ENCODE measurements at places on chromosomes 4 and X.
A peak's percentile ranks its signal among the peaks of the same experiment; 100 is the strongest.

GRCh38 chr4:184473499-184474262, 669 bp downstream of the IRF2 start:
- peak overlapping the region; percentile 98 for H3K27ac ChIP-seq
- DNase-seq: peak; percentile 65
- H3K4me3 ChIP-seq: peak overlapping the region; percentile 92

- DNase-seq: peak; percentile 9
- peak overlapping the region; percentile 51 for H3K4me3 ChIP-seq
These were observed 1.2 kb downstream of the PRKX start for GRCh38 chrX:3712051-3712869.

- no peaks in the 10 kb centered on the region for H3K36me3 ChIP-seq
- DNase-seq: no peak
- H3K4me3 ChIP-seq: no peak overlapping the region
- H3K27ac ChIP-seq: no peak overlapping the region
- no peaks in the 10 kb centered on the region for H3K27me3 ChIP-seq
These were observed 84.9 kb downstream of the MAML3 start for GRCh38 chr4:140069066-140069465.

- no peaks in the 10 kb centered on the region for H3K4me1 ChIP-seq
- no peak overlapping the region for H3K4me3 ChIP-seq
- no peak for DNase-seq
- H3K36me3 ChIP-seq: no peaks in the 10 kb centered on the region
These were observed 43.5 kb upstream of the TMEM164 start for GRCh38 chrX:109959356-109959871.

DNA sequence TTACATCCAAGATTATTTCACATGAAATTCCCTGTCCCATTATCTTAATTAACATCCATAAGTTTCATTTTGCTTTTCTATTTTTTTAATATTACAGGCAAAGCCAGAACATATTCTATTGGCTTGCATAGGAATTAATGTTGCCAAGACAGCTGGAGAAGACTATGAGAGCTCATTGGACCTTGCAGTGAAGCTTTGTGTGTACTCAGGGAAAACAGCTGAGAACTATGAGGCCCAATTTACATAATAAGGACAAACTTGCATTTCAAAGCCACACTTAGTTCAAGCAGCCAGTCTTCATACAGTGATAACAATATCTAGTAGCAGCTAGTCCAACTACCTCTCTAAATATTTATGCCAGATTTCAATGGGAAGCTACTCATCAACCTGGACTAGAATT, 134.4 kb downstream of the DDX53 start:
- H3K27me3 ChIP-seq: no peaks in the 10 kb centered on the region
- H3K27ac ChIP-seq: no peak overlapping the region
- no peak for DNase-seq
- no peak overlapping the region for H3K4me3 ChIP-seq

GRCh38 chr4:156102411-156102810, 148.7 kb upstream of the CTSO start:
- no peaks in the 10 kb centered on the region for H3K27me3 ChIP-seq
- H3K4me3 ChIP-seq: no peak overlapping the region
- no peaks in the 10 kb centered on the region for H3K36me3 ChIP-seq
- no peaks in the 10 kb centered on the region for H3K4me1 ChIP-seq
- DNase-seq: no peak

DNA sequence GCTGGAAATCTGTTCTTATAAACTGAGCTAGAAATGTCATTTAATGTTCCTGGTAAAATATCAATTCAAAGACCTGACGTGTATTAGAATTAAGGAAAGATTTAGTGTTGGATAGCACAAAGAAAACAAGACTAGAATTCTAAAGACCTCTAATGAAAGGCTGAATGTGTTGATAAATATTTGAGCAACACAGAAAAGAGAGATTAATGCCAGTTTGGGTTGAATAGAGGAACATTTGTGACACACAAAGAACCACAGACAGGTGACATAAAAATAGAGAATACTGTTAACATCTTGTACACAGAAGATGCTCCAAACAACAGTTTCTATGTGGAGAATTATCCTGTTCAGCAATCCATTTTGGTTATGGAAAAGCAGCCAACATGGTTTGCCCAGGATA, 222.1 kb upstream of the GALNT7 start:
- no peaks in the 10 kb centered on the region for H3K4me1 ChIP-seq
- H3K27me3 ChIP-seq: no peaks in the 10 kb centered on the region
- H3K27ac ChIP-seq: no peak overlapping the region
- H3K4me3 ChIP-seq: no peak overlapping the region
- H3K36me3 ChIP-seq: no peaks in the 10 kb centered on the region

DNA sequence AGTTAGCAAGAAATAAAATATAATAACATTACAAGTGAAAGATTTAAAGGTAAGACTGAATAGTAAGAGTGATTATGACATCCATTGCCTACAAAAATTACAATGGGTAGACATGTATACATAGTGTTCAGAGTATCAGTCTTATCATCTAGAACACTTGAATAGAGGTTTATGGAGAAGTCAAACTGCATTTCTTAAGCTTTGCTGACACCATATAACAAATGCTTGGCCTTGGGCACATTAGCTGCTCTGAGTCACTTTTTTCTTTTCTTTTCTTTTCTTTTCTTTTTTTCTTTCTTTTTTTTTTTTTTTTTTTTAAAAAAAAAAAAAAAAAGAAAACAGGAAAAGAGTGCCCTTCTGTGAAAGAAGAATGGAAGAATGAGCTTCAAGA, 220.0 kb downstream of the SPCS3 start:
- DNase-seq: no peak
- H3K4me1 ChIP-seq: no peaks in the 10 kb centered on the region
- no peaks in the 10 kb centered on the region for H3K36me3 ChIP-seq
- H3K4me3 ChIP-seq: no peak overlapping the region

GRCh38 chrX:20514358-20514757, 247.6 kb upstream of the RPS6KA3 start:
- no peaks in the 10 kb centered on the region for H3K27me3 ChIP-seq
- no peak overlapping the region for H3K27ac ChIP-seq
- H3K36me3 ChIP-seq: no peaks in the 10 kb centered on the region

GRCh38 chr4:118920247-118920646, 31.6 kb downstream of the SYNPO2 start:
- no peaks in the 10 kb centered on the region for H3K4me1 ChIP-seq
- no peak overlapping the region for H3K4me3 ChIP-seq
- no peaks in the 10 kb centered on the region for H3K27me3 ChIP-seq

GRCh38 chr4:22596409-22596808, 80.5 kb upstream of the ADGRA3 start:
- no peak overlapping the region for H3K4me3 ChIP-seq
- H3K4me1 ChIP-seq: no peaks in the 10 kb centered on the region
- no peak for DNase-seq

- H3K4me3 ChIP-seq: no peak overlapping the region
- DNase-seq: no peak
- no peak overlapping the region for H3K27ac ChIP-seq
- no peaks in the 10 kb centered on the region for H3K36me3 ChIP-seq
These were observed 391.0 kb downstream of the MAGEB5 start for GRCh38 chrX:26606971-26607370.

GRCh38 chr4:25397305-25397704, 20.2 kb downstream of the ANAPC4 start:
- no peaks in the 10 kb centered on the region for H3K4me1 ChIP-seq
- no peak overlapping the region for H3K4me3 ChIP-seq
- H3K36me3 ChIP-seq: peaks cover 38% of the 10 kb centered on the region

- H3K4me1 ChIP-seq: no peaks in the 10 kb centered on the region
- no peaks in the 10 kb centered on the region for H3K36me3 ChIP-seq
- DNase-seq: no peak
- H3K27me3 ChIP-seq: no peaks in the 10 kb centered on the region
- H3K27ac ChIP-seq: no peak overlapping the region
- no peak overlapping the region for H3K4me3 ChIP-seq
These were observed 21.6 kb upstream of the REPS2 start for GRCh38 chrX:16924631-16925480.

DNA sequence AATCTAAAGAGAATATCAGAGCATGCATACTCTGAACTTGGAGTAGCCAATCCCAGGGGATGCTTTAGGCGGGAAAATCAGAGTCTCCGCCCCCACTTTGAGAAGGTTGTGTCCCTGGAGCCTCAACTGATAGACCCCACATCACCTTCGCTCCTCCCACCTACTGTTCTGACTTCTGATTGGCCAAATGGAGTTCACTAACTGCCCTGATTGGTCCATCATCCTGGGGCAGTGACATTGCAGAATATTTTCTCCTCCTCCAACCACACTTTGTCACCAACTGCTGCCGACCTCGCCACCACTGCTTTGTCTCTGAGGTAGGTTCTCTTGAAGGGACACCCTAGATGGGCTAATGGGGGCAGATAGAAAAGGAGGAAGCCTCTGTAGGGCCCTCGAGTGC, 22.7 kb upstream of the SPACA5B start:
- no peak for DNase-seq
- H3K27ac ChIP-seq: no peak overlapping the region
- H3K27me3 ChIP-seq: no peaks in the 10 kb centered on the region
- no peaks in the 10 kb centered on the region for H3K36me3 ChIP-seq
- H3K4me1 ChIP-seq: no peaks in the 10 kb centered on the region
- H3K4me3 ChIP-seq: no peak overlapping the region

GRCh38 chr4:1002131-1002630, 9.0 kb upstream of the SLC26A1 start:
- no peak overlapping the region for H3K4me3 ChIP-seq
- H3K36me3 ChIP-seq: no peaks in the 10 kb centered on the region
- H3K27ac ChIP-seq: no peak overlapping the region
- peaks cover 9% of the 10 kb centered on the region for H3K4me1 ChIP-seq

GRCh38 chrX:34848281-34848680, 94.3 kb upstream of the FAM47B start:
- no peak for DNase-seq
- no peak overlapping the region for H3K4me3 ChIP-seq
- H3K4me1 ChIP-seq: no peaks in the 10 kb centered on the region
- H3K36me3 ChIP-seq: no peaks in the 10 kb centered on the region

DNA sequence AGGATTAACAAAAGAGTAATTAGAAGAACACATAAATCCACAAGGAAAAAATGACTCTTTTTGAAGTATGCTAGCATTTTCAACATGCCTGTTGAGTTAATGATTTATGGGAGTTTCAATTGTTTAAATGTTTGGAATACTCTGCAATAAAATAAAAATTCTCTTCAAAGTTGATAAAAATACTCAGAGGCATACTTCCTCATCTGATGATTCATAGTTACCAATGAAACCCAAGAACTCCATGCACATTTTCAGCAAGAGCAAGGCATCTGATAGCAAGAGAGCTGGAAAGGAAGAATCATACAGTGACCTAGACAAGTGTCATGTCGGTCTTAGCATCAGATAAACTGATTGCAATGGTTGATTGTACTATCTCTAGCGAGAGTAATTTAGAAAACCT, 443.7 kb upstream of the ATOH1 start:
- H3K27me3 ChIP-seq: no peaks in the 10 kb centered on the region
- H3K27ac ChIP-seq: no peak overlapping the region
- H3K4me3 ChIP-seq: no peak overlapping the region
- DNase-seq: no peak
- H3K4me1 ChIP-seq: no peaks in the 10 kb centered on the region

- no peaks in the 10 kb centered on the region for H3K4me1 ChIP-seq
- no peak overlapping the region for H3K27ac ChIP-seq
- peak; percentile 1 for DNase-seq
- no peak overlapping the region for H3K4me3 ChIP-seq
These were observed 174.8 kb downstream of the ENOX2 start for GRCh38 chrX:130728208-130728607.

GRCh38 chr4:123740236-123740635, 343.6 kb downstream of the SPRY1 start:
- no peaks in the 10 kb centered on the region for H3K36me3 ChIP-seq
- H3K27ac ChIP-seq: no peak overlapping the region
- H3K4me3 ChIP-seq: no peak overlapping the region
- H3K4me1 ChIP-seq: no peaks in the 10 kb centered on the region
- no peaks in the 10 kb centered on the region for H3K27me3 ChIP-seq
- no peak for DNase-seq

DNA sequence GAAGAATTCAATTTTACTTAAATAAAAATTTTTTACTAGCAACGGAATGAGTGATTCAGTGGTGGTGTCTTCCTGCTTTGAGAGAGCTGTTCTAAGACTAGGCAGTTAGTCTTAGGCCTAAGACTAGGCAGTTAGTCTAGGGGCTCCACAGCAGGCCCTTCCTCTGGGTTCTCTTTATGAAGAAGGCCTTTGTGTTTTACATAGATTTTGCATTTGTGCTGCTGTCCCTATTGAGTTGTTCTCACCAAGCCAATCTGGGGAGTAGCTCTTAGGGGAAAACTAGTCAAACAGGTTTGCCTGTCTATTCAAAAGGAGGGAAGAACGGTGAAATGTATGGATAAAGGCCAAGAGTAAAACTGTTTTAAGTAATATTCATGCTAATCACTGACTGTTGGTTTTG, 7.6 kb downstream of the UGT8 start:
- H3K36me3 ChIP-seq: no peaks in the 10 kb centered on the region
- peak; percentile 60 for DNase-seq
- no peaks in the 10 kb centered on the region for H3K27me3 ChIP-seq
- peaks cover 3% of the 10 kb centered on the region for H3K4me1 ChIP-seq

- H3K4me3 ChIP-seq: no peak overlapping the region
- no peaks in the 10 kb centered on the region for H3K36me3 ChIP-seq
- peak; percentile 38 for DNase-seq
These were observed 188.3 kb downstream of the SH3BGRL start for GRCh38 chrX:81390237-81390636.
